ENCODE measurements at places on chromosomes 7 and 10.

- no peak for DNase-seq
Measured at GRCh38 chr10:24415455-24416125, 206.7 kb downstream of the KIAA1217 start.

- DNase-seq: no peak
Measured at GRCh38 chr10:131222986-131223385, 88.5 kb downstream of the TCERG1L start.

- no peak for DNase-seq
Measured at GRCh38 chr10:101354328-101355071, 535 bp downstream of the BTRC start.

DNA sequence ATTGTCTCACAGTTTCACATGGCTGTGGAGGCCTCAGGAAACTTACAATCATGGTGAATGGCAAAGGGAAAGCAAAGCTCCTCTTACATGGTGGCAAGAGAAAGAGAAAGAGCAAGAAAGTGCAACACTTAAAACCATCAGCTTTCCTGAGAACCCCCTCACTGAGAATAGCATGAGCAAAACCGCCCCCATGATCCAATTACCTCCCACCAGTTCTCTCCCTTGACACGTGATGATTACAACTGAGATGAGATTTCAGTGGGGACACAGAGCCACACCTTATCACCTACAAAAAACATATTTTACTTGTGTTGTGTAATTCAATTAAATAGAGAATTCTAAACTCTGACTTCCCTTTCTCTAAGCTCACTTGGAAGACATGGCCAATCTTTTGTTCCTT lies 80.2 kb downstream of the SEMA3C start:
- DNase-seq: no peak

GRCh38 chr7:43868681-43869005 lies 674 bp downstream of the MRPS24 start:
- DNase-seq: no peak

- no peak for DNase-seq
Measured at GRCh38 chr10:125054669-125055268, 105.6 kb downstream of the CTBP2 start.

DNA sequence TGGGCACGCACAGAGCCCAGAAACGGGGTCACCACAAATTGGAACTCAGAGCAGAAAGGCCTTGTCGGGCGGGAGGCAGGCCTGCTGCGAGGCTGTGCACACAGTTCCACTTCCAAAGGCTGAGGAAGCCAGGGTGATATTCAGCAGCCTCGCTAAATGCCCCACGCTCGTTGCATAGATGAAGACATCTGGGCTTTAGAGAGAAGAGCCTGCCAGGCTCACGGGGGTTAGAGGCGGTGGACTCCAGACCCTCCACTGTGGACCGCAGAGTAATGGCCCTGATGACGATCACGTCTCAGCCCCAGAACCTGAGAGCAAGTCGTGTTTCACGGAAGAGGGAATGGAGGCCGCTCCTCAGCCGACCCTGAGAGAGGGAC lies 104.2 kb downstream of the DNAJB6 start:
- no peak for DNase-seq

DNA sequence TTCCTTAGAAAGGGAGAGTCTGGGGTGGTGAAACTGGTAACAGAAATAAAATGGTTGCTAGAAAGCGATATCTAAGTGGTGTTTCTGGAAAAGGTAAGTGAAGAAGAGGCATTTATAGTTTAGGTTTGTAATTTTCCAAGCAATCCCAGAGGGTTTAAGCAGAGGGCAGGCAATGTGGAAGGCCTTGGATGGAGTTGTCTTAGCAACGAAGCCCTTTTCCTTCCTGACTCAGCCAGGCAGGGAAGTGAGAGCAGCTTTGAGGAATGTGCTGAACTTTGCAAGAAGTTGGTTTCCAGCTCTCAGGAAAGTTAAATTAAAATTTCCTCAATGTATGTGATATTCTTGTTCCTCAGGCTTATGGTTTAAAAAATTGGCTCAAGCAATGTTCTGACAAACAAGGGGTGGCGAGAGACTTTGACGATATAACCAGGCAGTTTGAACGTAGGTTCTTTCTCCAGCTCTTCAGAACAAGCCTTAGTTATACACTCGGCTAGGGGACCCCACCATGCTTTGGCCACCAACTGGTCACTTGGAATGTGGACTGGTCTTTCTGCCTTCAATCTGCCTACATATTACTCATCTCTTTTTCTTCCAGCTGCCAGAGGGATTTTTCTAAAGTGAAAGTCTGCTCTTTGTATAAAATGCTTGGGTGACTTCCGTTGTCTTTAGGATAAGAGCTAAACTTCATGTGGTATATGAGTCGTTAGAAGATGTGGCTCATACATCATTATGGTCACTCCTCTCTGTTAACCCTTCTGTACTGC lies 66.9 kb upstream of the SLC25A13 start:
- DNase-seq: no peak

DNA sequence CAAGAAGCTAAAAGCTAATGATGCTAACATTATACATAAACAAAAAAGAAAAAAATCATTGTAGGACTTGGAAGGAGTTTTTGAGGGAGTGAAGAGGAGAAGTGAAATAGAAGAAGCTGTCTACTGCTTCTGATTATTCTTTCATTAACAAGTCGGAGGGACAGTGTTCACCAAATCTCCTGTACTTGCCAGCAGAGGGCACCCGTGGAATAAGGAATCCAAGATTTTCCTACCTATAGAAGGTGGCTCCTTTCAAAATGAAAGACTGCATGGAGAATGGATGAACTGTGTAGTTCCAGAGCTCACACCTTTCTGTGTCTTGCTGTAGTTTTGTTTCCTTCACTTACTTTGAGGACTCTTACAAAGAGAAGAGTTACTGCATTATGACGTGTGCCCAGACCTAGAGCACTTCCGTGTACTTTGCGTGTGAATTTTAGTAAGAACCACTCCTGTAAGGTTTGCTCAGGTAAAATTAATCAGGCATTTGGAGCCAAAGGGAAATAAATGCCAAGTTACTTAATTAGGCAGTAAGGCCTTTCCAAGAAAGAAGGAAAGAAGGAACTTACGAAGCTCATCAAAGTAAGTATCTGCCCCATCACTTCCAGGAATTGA lies 145.1 kb downstream of the SEMA3D start:
- DNase-seq: no peak

- DNase-seq: no peak
Measured at GRCh38 chr7:73487486-73487885, 34.6 kb downstream of the BAZ1B start.

DNA sequence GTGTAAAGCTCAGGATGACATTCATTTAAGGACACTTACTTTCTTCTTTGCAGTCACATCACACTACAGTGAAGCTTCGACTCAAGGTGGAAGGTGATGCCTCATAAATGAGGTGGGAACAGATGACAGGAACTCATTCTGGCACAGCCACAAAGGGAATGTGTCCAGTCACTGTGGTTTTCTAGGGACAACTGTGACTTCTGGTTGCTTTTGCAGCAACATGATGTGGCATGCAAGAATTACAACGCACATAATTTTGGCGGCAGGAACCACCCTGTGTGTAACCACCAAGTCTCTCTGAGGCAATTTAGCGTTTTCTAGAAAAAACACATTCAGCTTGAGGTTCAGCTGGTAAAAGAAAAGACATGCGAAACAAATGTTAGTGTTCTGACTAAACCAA lies 32.0 kb upstream of the FERD3L start:
- no peak for DNase-seq

- no peak for DNase-seq
Measured at GRCh38 chr10:101760510-101760909, 15.4 kb downstream of the FGF8 start.

- DNase-seq: no peak
Measured at GRCh38 chr10:98374217-98374985, 40.6 kb downstream of the PYROXD2 start.

- no peak for DNase-seq
Measured at GRCh38 chr7:128240696-128241386, at the start of gene LEP. Gene LEP, plus strand, starts transcription at chr7:128241278. Its CDS starts 10,741 bp downstream, at chr7:128252019.

- DNase-seq: no peak
Measured at GRCh38 chr10:24162206-24162985, 46.5 kb upstream of the KIAA1217 start.

DNA sequence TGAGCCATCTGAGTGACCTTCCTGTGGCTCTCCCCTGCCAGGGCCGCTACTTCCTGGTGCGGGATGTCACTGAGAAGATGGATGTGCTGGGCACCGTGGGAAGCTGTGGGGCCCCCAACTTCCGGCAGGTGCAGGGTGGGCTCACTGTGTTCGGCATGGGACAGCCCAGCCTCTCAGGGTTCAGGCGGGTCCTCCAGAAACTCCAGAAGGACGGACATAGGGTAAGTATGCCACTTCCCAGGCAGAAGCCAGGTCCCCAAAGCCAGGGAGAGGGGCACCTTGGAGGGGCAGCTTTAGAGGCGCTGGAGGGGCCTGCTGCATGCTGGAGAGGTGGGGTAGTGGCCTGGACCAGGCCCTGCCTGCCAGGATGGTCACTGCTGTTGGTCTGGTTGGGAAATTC lies 51.3 kb downstream of the PALD1 start:
- DNase-seq: no peak

- no peak for DNase-seq
Measured at GRCh38 chr10:42962110-42962901, 114.6 kb upstream of the RET start.

Measured in activated CD4-positive, alpha-beta T cell treated with anti-CD3 and anti-CD28 coated beads for 1 hour (primary cell).